ENCODE measurements at places on chromosomes 7 and 10.

DNA sequence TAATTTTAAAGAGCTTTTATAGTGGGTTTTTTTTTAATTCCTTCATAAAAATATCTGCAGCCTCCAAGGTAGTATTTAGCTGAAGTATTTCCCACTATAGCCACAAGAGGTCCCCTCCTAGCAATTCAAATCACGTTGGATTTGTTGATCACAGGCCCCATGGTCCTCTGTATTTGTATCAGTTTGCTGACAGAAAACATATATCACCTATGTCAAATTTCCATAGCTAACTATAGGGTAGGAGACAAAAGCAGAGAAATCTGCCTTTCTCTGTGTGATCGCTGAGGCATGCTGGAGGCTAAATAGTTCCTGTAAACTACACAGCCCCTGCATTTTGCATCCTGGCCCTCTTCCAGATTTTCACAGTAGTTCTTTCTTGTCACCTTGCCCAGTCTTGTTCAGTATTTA, 1.7 kb upstream of the CTNNA3 start:
- DNase-seq = no peak

DNA sequence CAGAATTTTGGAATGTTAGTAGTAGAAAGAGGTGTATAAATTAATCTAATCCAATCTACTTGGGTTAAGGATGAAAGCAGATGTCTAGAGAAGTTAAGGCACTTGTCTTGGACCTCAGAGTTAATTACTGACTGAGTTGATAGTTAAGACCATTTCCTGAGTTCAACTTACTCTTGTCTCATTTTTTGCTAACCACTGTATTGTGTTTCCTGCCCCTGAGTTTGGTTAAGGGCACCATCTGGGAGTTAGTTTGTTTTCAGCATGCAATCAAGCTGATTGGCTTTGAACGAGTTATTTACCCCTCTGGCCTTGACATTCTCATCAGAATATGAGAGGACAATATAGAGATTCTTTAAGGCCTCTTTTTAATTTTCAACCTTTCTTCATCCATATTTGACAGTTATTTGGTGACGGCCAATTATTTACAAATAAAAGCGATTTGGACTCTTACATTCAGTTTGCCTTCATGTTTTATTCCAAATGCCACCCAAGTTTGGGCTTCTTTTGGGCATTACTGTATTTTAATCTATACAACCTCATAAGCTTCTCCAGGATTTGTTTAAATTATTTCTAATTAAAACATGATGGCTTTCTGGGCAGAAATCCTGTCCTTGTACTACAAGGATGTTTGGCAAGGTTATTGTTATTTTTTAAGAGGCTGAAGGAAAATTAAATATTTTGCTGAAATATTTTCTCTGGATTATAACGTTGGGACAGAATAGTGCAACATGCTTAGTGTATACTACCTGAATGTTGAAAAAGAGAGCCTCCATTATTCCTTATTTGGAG, 225.0 kb downstream of the CACNB2 start:
- no peak for DNase-seq

GRCh38 chr10:77006836-77007511, 630.6 kb downstream of the KCNMA1 start:
- DNase-seq = no peak

GRCh38 chr7:103009466-103010185, 65.0 kb downstream of the FBXL13 start:
- no peak for DNase-seq

GRCh38 chr7:36260481-36260880, 107.4 kb downstream of the EEPD1 start:
- no peak for DNase-seq

DNA sequence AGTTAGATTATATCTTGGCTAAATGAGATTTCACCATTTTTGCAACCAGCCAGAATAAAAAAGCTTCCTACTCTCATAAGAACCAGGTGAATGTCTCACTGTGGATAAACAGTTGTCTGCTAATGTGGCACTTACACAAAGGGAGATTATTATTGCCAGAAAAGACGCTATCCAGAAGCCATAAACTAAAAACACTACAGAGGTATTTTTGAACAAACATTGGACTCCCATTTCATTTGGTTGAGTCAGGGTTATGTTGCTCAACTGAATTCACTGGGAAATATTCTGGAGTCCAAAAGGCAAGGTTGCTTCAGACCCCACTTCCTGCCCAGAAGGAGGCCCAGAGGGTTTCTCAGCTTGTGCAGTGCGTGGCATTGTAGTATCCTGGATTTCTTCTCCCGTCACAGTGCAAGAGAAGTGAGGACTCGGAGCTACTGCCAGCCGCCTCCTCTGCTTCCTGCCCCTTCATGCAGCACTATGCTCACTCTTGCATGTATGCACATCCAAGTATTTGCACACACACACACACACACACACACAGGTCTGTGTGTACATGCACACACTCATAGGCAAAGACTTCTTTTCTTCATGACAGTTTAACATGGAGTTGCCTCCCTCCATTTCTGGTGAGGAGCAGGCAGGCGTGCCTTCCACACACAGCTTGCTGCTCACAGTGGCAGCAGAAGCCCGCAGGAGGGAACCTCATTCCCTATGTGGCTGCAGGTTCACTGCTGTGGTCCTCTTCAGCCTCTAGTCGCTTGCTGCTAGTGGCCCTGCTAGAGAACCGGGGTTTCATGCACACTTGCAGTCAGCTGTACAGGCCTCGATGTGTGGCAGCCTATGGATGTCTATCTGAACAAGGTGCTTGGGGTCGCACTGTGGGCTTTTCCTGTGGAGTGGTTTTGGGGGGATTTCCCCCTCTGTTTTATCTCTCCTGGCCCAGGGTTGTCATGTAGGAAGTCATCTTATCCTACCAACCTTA, 10.1 kb downstream of the DENND10 start:
- DNase-seq = no peak

- no peak for DNase-seq
Observed at GRCh38 chr7:117707080-117707479, 166.2 kb downstream of the CTTNBP2 start.

GRCh38 chr10:117408436-117409384, 33.5 kb upstream of the PDZD8 start:
- no peak for DNase-seq

- DNase-seq = no peak
Observed at GRCh38 chr10:80144696-80145131, 12.2 kb downstream of the PLAC9 start.

- no peak for DNase-seq
Observed at GRCh38 chr10:116195039-116195438, 78.0 kb downstream of the GFRA1 start.

GRCh38 chr10:91201213-91201996, 19.1 kb upstream of the PCGF5 start:
- no peak for DNase-seq

DNA sequence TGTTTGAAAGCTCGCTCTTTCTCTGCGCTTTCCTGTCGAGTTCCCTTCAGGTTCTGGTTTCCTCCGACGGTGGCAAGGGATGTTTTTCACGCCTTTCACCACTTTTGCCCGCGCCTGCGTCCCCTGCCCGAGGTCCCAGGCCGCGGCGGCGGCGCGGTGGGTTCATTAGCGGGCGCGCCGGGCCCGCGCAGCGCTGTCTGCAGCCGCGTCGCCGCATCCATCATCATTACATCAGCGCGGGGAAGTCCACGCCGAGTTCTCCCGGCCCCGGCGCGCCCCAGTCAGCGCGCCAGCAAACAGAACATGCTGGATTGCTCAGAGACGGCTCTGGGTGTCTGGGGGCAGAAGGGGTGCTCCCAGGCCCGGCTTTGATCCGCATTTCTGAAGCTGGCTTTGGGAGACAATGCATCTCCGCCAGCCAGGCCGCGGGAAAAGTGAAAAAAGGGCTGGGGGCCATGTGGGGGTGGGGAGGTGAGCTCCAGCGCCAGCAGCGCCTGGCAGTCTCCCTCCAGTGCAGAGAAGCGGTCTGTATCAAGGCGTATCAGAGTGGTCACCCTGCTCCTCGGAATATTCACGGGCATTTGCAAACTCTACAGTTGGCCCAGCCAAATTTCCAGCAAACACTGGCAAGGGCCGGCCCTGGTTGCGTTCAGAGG, 8.9 kb downstream of the GLI3 start:
- no peak for DNase-seq

DNA sequence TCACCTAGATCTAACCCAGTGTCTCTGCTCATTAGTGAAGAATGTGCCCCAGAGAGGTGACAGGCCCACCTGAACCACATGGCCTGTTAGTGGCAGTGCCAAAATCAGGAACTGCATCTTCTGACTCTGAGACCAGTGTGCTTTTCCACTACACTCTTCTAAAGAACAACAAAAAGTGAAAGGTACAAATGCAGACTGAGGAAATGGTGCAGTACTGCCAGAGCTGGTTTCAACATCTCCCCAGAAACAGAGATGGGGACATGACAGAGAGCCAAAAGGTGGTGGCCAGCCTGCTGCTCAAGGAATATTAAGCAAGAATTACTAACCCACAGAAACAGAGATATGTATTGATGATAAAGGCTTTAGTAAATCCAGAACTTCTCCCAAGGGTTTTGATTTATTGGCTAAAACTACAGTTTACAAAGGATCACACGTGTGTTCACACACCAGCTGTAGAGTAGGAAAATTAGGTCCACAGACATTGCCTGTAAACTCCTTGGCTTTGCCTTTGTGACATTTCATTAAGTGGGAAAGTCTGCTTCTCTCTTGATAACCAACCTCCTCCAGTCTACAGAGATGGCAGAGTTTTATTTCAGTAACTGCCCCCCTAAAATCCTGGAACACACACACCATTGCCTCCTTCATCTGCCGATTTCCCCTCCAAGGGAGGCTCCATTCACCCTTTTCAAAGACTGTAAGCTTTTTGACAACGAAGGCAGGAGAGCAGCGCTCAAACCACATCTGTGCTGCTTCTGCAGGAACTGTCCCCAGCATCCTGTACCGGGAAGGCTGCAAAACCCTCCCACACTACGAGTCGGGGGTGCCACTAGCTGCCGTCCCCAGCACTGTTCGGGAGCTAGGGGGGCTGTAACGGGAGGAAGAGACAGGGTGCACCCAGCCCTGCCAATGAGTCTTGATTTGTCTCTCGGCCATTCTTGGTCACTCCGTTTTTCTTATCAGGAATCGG, 29.8 kb downstream of the GSDME start:
- no peak for DNase-seq

DNA sequence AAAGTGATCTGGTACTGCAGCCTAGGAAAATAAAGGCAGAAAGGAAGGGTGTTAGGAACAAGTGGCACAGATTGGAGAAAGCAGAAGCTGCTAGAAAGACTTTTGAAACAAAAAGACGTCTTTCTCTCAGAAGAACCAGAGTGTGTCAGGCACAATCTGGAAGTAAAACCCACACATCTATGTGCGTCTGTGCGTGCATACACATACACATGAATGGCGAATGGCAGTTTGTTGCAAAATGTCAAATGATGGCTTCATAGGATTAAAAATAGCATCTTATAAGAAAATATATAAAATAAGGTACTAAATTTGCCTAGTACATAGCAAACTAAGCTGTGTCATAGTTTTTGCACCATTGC, 246.3 kb downstream of the CDK14 start:
- no peak for DNase-seq

GRCh38 chr10:89360157-89360556, 17.7 kb upstream of the IFIT1B start:
- no peak for DNase-seq

DNA sequence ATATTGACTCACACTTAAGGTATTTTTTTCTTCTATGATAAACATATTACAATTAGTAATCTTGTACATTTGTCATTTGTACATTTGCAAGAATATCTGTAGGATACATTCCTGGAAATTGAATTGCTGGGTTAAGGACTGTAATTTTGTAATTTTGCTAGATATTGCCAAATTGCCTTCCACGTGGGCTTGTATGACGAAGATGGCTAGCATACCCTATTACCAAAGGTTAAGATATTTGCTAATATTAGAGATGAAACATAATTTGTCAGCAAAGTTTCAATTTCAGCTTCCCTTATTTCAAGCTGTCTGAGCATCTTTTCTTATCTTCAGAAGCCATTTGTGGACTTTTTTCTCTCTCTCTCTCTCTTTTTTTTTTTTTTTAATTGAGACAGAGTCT, 1.0 kb upstream of the LYZL2 start:
- no peak for DNase-seq

GRCh38 chr10:106312087-106312486, 852.4 kb downstream of the SORCS1 start:
- no peak for DNase-seq

- no peak for DNase-seq
Observed at GRCh38 chr10:77578583-77579227, 58.9 kb downstream of the KCNMA1 start.

- no peak for DNase-seq
Observed at GRCh38 chr7:132412435-132412834, 163.8 kb downstream of the PLXNA4 start.

DNA sequence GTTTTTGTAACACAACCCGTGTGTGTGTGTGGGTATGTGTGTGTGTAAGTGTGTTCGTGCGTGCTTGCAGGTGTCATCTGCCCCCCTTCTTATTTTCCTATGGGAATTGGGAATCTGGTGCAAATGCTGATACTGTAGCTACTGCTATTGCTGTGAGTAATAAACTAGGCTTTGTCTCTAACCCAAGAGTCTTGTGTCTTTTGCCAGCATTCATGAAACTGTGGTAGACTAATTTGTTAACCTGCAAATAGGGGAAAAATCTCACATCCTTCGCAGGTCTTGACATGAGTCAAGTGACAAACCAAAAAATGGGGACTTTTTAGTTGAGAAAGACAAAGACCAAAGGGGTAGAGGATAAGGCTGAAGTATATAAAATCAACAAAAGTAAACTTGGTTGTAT, 57.9 kb upstream of the FAM133B start:
- DNase-seq = no peak

GRCh38 chr7:138480527-138480926, 20.5 kb downstream of the TRIM24 start:
- DNase-seq = no peak

- no peak for DNase-seq
Observed at GRCh38 chr10:61918140-61918539, 16.6 kb downstream of the ARID5B start.

DNA sequence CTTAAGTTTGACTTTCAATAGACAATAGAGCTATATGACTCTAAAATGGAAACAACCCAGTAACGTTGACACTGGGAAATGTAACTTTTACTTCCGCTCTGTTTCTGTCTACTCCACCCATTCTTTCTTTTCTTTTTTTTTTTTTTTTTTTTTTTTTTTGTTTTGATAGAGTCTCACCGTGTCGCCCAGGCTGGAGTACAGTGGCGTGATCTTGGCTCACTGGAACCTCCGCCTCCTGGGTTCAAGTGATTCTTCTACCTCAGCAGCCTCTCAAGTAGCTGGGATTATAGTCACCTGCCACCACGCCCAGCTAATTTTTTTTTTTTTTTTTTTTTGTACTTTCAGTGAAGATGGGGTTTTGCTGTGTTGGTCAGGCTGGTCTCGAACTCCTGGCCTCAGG, 13.9 kb downstream of the PRSS2 start:
- no peak for DNase-seq

DNA sequence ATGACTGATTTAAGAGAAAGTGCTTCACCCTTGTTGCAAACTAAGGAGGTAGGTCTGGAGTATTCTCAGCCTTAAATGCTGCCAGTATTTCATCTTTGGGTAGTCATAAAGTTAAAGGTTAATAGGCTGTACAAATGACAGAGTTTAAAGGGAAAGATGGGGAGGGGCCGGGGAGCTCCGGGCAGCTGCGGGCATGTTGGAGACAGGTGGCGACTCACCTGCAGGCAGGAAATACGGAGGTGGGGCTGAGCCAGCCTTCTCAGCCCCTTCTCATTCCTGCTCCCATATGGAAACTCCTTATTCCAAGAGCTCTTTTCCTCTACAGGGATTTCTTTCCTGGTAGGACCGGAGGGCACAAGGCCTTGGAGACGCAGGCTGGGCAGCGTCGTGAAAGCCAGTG, 31.8 kb upstream of the HMX3 start:
- DNase-seq = no peak

Measured in thoracic aorta (tissue), 2 donors.